ENCODE measurements at places on chromosomes 13 and 19. TPM values are rescaled to one million over a fixed set of nuclear protein-coding genes. Genes with fewer than 3 reads are reported as not detected.

DNA sequence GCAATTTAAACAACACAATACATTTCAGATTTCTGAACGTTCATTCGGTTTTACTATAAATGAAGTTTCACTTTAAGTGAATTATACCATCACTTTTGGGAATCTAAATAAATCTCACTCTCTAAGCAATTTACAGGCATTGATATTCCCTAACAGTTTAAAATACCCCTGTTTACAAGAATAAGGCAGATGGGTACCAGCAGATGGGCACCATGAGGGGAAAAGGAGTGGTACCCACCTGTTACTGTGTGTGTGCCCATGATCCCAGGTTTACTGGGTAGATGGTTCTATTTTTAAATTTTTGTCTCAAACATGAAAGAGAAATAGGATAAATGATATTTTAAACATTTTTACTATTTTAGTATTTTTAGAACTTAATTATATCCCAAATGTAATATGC lies 212.9 kb downstream of the PCDH9 start:
- H3K4me1 ChIP-seq = no peaks in the 10 kb centered on the region
- no peaks in the 10 kb centered on the region for H3K36me3 ChIP-seq
- no peak overlapping the region for H3K4me3 ChIP-seq
- no peaks in the 10 kb centered on the region for H3K27me3 ChIP-seq
- no peak for DNase-seq
- H3K27ac ChIP-seq = no peak overlapping the region

DNA sequence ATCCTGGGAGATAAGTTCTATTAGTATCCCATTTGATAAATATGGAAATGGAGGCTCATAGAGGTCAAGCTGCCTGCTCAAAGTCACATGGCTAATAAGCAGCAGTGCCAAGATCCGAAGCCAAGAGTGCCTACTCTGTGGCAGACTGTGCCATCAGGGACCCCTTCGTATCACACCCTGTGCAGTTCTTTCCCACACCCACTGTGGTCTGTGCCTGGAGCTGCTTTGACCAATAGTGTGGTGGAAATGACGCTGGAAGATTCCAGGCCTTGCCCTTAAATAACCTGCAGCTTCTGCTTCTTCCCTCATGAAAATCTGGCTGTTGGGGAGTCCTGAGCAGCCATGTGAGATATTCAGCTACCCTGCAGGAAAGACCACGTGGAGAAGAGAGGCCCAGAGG lies 10.1 kb downstream of the OPA3 start:
- H3K4me1 ChIP-seq = peaks cover 58% of the 10 kb centered on the region
- peak overlapping the region; percentile 63 for H3K27ac ChIP-seq
- no peak for DNase-seq
- H3K27me3 ChIP-seq = no peaks in the 10 kb centered on the region
- no peaks in the 10 kb centered on the region for H3K36me3 ChIP-seq

GRCh38 chr13:75803164-75803611 lies 167.1 kb downstream of the LMO7 start:
- H3K4me1 ChIP-seq = peaks cover 19% of the 10 kb centered on the region
- H3K27me3 ChIP-seq = no peaks in the 10 kb centered on the region
- no peak overlapping the region for H3K4me3 ChIP-seq
- DNase-seq = no peak

GRCh38 chr13:77300176-77301037 lies 26.5 kb downstream of the MYCBP2 start:
- peaks cover 17% of the 10 kb centered on the region for H3K4me1 ChIP-seq
- no peak overlapping the region for H3K4me3 ChIP-seq
- H3K27me3 ChIP-seq = no peaks in the 10 kb centered on the region
- DNase-seq = no peak
- no peak overlapping the region for H3K27ac ChIP-seq

DNA sequence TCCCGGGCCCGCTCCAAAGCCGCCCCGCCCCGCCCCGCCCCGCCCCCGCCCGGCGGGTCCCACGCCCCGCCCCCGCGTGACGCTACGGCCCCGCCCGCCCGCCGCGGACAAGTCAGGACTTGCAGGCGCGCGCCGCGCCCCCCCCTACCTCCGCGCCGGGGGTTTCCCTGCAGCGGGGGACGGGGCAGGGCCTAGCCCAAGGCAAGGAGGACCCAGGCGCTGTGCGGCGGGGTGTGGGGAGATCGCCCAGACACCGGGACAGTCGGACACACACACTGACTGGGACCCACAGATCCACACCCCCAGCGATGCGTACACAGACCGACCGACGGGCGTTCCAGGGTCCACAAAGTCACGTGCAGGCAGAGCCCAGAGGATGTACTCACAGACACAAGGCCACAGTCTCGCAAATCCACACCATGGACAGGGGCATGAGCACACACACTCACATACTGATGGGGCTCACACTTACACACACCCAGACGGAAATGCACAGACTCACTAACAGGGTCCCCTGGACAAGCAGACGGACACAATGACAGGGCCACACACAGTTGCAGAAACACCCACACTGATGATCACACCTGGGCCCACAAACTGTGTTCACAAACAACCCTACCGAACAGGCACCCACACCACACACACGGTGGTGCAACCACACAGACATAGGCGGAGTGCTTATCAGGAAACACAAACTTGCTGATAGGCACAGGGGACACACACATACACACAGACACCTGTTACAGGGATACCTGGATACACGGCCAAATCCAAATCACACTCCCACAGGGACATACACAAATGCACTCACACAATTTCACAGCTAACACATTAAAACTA lies 436 bp upstream of the BBC3 start:
- peak overlapping the region; percentile 100 for H3K27ac ChIP-seq
- peak; percentile 90 for DNase-seq
- H3K27me3 ChIP-seq = no peaks in the 10 kb centered on the region
- peak overlapping the region; percentile 99 for H3K4me3 ChIP-seq
- H3K36me3 ChIP-seq = no peaks in the 10 kb centered on the region

GRCh38 chr13:25699056-25699455 lies 327.3 kb downstream of the ATP8A2 start:
- no peaks in the 10 kb centered on the region for H3K36me3 ChIP-seq
- no peaks in the 10 kb centered on the region for H3K4me1 ChIP-seq
- no peak for DNase-seq

GRCh38 chr13:112725346-112726015 lies 35.6 kb downstream of the ATP11A start:
- H3K4me1 ChIP-seq = peaks cover 59% of the 10 kb centered on the region
- H3K27ac ChIP-seq = peak overlapping the region; percentile 83
- DNase-seq = peak; percentile 84
- H3K4me3 ChIP-seq = no peak overlapping the region
- H3K36me3 ChIP-seq = no peaks in the 10 kb centered on the region

DNA sequence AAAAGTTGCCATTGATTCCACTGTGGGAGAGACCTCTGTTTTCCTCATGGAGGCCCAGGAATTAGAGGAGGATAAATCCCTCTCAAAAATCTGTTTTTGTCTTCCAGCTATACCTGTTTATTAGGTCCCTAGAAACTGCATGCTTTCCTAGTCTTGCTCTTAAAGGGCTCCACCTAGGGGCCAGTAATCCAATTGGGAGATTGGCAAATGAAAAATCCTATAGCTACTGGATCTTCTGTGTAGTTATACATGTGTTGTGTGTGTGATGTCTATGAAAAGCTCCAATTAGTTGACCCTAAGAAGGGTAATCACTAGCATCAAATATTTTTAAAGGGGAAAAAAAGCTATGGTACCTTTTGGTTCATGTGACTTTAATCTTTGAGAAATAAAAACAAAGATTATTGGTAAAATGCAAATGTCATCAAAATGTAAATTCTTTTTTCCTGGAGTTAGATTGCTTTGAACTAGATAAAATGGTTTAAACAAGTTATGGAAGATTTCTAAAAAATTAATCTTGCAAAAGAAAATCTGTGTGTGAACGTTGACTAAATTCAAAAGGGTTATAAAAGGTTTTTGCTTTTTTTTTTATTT lies 63.4 kb upstream of the C1QTNF9B start:
- no peak overlapping the region for H3K27ac ChIP-seq
- DNase-seq = no peak
- no peaks in the 10 kb centered on the region for H3K36me3 ChIP-seq
- H3K4me3 ChIP-seq = no peak overlapping the region

DNA sequence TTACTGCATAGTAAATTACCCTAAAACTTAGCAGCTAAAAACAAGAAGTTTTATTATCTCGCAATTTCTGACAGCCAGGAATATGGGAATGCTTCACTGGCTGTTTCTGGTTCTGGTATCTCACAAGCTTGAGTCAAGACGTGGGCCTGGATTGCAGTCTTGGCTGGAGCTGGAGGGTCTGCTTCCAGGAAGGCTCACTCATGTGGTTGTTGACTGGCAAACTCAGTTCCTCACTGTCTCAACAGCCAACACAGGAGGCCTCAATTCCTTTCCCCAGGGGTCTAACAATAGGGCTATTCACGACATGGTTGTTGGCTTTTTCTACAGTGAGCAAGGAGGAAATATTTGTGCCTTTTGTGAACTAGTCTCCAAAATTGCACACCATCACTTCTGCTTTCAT lies 146.3 kb downstream of the GPC5 start:
- H3K27ac ChIP-seq = no peak overlapping the region
- H3K4me1 ChIP-seq = no peaks in the 10 kb centered on the region
- no peaks in the 10 kb centered on the region for H3K36me3 ChIP-seq
- H3K4me3 ChIP-seq = no peak overlapping the region
- H3K27me3 ChIP-seq = no peaks in the 10 kb centered on the region

GRCh38 chr13:20349564-20350381 lies 117.7 kb upstream of the GJB6 start:
- no peaks in the 10 kb centered on the region for H3K36me3 ChIP-seq
- H3K27ac ChIP-seq = no peak overlapping the region
- no peak overlapping the region for H3K4me3 ChIP-seq
- H3K27me3 ChIP-seq = no peaks in the 10 kb centered on the region
- no peaks in the 10 kb centered on the region for H3K4me1 ChIP-seq

GRCh38 chr13:43159026-43159461 lies 135.7 kb downstream of the DNAJC15 start:
- no peak overlapping the region for H3K4me3 ChIP-seq
- no peak for DNase-seq
- no peaks in the 10 kb centered on the region for H3K36me3 ChIP-seq
- no peaks in the 10 kb centered on the region for H3K4me1 ChIP-seq
- no peak overlapping the region for H3K27ac ChIP-seq
- no peaks in the 10 kb centered on the region for H3K27me3 ChIP-seq

- no peak overlapping the region for H3K4me3 ChIP-seq
- H3K4me1 ChIP-seq = peaks cover 7% of the 10 kb centered on the region
- no peak for DNase-seq
- no peaks in the 10 kb centered on the region for H3K36me3 ChIP-seq
- H3K27me3 ChIP-seq = no peaks in the 10 kb centered on the region
These were observed 5.5 kb upstream of the AKAP11 start for GRCh38 chr13:42266473-42266872.

DNA sequence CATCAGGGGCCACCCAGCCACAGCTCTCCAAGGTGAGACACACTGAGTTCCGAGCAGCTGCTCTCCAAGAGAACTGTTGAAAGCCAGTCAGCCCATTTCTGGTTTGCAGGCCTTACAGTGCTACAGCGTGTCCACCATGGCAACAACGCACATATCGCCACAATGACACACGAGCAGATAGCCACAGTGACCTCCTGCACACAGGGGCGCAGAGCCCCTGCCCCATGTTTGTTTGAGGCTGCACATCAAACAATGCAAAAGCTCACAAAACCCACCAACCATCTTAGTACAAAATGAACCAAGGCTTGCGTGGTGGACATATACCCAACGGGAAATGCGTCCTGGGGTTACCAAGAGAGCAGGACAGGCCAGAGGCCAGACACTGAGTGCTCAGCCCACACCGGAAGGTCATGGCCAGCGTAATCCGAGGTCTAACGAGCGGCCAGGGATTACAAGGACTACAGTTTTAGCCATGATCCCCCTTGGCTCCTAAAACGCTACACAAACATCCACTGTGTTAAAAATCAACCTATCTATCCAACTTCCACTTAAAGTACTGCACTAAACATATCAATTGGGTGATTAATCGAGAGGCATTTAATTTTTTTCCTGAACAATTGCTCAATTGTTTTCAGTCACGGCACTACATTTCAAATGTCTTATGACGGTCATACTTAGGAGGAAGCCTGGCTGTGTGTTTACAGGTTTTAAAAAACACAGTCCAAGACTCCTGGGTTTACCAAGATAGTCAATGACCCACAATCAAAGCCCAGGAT lies 56.0 kb downstream of the STK24 start:
- no peaks in the 10 kb centered on the region for H3K27me3 ChIP-seq
- no peak overlapping the region for H3K27ac ChIP-seq
- no peak overlapping the region for H3K4me3 ChIP-seq
- H3K36me3 ChIP-seq = peaks cover 10% of the 10 kb centered on the region

DNA sequence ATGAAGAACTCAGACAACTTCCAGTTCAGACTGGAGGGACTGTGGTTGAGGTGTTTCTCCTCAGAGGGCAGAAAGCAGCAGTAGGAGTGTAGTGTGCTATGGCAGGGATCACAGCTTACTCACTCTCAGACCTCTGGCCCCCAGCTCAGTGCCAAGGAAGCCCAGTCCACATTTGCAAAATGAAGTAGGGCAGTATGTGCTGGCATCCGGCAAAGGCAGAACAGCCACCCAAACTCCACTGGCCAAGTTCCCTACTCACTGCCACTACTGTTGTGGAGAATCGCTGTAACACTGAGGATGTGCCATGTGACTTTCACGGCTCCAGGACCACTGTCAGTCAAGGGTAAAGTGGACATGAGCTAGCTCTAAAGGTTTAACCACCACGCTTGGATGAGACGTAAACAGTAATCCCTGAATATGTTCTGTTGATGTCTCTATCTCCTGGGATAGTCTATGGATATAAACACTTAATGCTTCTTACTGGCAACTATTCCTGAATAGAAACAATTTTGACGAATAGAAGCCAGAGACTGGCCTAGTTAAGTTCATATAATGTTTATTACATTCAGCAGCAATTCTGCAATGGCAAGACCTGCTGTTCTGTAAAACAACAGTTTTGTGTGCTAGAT lies 67.0 kb upstream of the SLC15A1 start:
- H3K36me3 ChIP-seq = no peaks in the 10 kb centered on the region
- no peaks in the 10 kb centered on the region for H3K4me1 ChIP-seq
- no peaks in the 10 kb centered on the region for H3K27me3 ChIP-seq
- no peak overlapping the region for H3K27ac ChIP-seq

GRCh38 chr13:100751826-100752225 lies 77.2 kb upstream of the TMTC4 start:
- no peaks in the 10 kb centered on the region for H3K36me3 ChIP-seq
- DNase-seq = no peak
- no peaks in the 10 kb centered on the region for H3K27me3 ChIP-seq
- no peaks in the 10 kb centered on the region for H3K4me1 ChIP-seq

DNA sequence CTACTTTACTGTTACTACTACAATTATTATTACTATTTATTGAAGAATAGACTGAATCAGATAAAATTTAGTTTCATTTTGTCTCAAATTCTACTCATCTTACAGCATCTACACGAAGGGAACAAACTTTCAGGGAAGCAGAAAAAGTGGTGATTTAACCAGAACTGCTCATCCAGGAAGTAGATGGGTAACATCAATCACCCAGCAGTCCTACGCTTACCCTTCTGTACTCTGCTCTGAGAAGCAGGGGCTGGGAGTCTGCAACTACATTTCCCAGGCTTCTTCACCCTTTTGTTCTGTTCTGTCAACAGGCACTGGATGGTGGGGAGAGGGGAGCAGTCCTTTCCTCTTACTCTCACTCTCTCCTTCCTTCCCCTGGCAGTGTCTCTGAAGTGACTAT lies 31.4 kb upstream of the GGACT start:
- DNase-seq = no peak
- no peak overlapping the region for H3K4me3 ChIP-seq
- no peaks in the 10 kb centered on the region for H3K27me3 ChIP-seq

Gene SMIM24
- total RNA-seq = not detected

Gene IGFL1
- total RNA-seq = not detected

Gene ZNF536
- 0.08 TPM for total RNA-seq

Gene CASP14
- total RNA-seq = not detected

Gene AKT2
- total RNA-seq = 194 TPM

Gene CYP4F8
- total RNA-seq = not detected

Gene FGF14
- total RNA-seq = 0.02 TPM

Gene KL
- total RNA-seq = 0.95 TPM

Gene OCEL1
- 20.8 TPM for total RNA-seq

Measured in psoas muscle (tissue), 8 donors.